ENCODE measurements at places on chromosomes 7 and 10.
A peak's percentile ranks its signal among the peaks of the same experiment; 100 is the strongest.

DNA sequence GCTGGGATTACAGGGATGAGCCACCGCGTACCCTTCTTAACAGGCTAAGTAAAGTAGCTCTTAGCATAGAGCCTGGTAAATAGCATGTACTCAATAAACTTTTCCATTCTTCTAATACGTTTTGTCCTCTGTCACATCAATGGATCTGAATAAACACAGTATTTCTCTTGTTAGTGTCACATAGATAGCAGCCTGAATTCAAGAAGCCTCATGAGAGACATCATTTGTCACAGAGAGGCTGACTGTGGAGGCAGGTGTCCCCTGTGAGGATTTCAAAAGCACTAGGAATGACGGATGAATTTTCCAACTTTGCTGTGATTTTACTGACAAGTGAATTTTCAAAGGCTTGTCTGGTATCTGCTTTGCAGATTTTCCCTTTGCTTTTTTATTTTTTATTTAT, 82.6 kb upstream of the CDC14C start:
- DNase-seq = no peak

DNA sequence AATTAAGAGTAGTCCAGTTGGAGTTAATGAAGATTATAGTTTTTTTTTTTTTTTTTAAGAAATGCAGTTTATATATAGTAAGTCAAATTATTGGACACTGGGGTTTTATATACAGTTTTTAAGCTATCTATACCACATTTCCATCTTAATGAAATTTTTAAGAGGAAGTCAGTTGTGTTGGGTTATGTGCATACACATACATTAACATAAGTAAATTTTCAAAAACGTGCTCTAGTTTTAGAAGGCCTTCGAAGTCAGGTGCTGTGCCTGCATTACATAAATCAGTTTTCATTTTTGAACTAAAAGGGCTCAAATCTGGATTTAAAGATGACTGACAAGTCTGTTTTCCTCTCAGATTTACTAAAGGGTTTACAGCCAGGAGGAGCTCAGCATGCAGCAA, 47.6 kb upstream of the FMC1 start:
- DNase-seq = no peak

DNA sequence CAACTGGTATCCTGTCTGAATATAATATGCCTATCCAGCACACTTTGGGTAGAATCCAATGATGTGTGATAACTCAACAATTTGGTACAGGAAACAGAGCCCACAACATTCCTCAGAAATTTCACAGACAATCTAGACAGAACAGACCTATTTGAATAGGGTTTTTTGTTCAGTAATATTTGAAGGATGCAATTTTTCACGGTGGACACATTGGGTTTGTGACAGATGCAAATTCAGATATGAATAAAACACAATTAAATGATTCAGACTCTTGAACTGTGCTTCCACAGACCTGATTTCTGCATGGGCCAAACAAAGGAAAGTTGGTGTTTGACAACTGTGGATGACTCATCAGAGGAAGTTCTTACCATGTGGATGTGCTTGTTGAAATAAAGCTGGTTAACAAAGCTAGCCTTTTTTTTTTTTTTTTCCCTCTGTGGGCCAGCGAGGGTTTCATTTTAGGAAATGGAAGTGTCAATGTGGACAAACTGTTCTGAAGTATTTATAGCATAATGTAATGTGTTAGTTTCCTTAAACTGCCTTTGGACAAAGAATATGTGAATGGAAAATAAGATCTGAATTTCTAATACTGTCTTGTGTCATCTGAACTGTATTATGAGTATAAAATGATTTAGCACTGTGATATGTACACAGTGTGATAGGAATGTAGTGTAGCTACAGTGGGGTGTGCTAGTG, 43.2 kb upstream of the FAM133B start:
- no peak for DNase-seq

DNA sequence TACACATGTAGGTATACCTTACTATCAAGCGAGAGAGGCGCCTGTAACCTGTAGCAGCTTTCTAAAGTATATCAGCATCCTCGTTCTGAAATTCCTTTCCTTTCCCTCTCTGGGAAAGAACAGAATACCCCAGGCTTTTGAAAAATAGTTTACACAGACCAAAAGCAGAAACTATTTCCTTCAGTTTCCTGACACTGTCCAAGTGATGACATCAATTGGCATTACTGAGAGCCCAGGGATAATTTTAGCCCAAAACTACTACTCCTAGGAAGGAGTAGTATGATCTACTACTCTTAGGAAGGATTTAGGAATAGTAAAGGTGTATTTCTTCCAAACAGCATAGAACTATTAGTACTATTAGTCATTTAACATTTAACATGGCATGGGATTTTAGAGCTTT, 6.0 kb downstream of the GNG11 start:
- DNase-seq = no peak

- DNase-seq = peak; percentile 44
Measured at GRCh38 chr7:30252885-30253795, 31.3 kb upstream of the ZNRF2 start.

DNA sequence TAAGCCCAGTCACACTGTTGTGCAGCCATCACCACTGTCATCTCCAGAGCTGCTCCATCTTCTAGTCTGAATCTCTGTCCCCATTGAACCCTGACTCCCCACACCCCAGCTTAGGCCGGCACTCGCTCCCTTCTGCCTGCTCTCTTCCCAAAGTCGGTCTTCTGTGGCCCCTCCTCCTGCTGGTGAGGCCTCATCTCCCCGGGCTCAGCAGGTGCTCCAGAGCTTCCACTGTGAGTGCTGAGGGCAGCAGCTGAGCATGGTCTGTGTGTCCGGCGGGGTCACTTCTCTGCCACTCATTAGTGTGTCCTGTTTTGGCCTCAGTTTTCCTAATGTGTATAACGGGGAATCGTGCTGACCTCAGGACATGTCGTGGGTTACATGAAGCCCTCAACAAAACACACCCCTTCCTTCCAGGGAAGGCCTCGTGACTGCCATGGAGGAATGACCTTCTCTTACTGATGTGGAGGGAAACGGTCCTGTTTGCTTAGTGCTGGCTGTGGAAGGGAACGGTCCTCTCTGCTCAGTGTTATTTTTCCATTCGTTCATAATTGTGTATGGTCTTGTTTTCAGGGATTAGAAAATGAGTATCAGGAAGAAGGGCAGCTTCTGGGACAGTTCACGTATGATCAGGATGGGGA, 4.3 kb upstream of the GET4 start:
- DNase-seq = no peak

- DNase-seq = no peak
Measured at GRCh38 chr10:87580016-87580415, 75.3 kb downstream of the MINPP1 start.
